ENCODE measurements at places on chromosomes 12 and 14.

DNA sequence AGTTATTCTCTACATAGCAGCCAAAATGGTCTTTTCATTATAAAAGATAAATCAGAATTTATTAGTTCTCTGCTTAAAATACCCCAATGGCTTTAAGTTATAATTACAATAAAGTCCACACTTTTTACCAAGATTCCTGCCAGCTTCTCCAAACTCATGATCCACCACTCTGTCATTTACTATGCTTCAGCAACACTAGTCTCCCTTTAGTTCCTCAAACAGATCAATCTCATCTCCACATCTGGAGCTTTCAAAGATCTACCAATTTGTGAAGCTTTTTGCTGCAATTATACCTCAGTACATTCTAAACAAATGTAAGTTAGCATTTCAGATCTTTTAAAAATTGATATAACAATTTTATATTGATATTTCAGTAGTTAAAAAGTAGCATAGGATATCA lies 24.9 kb downstream of the CATSPERB start:
- DNase-seq = no peak

- peak; percentile 53 for DNase-seq
Measured at GRCh38 chr14:69260190-69260860, 367 bp downstream of the GALNT16 start.

GRCh38 chr12:52794479-52795331 lies 1.2 kb downstream of the KRT3 start:
- peak; percentile 6 for DNase-seq

DNA sequence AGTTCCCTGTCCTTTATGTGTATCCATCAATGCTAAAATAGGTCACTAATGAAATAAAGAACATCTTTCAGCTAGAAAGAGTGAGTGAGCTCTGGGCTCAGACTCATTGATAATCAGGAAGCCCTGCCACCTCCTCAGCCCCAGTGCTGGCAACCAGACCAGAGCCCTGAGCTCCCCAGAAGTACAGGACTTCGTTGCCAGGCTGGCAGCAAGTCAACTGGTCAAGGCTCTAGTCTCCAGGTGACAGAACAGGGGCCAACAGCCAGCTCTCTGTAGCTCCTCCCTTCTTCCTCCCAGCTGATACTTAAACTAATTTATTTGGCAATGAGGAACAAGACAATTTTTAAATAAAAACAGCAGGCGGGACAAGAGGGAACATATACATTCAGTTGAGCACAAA lies 145.3 kb downstream of the EGLN3 start:
- DNase-seq = no peak

DNA sequence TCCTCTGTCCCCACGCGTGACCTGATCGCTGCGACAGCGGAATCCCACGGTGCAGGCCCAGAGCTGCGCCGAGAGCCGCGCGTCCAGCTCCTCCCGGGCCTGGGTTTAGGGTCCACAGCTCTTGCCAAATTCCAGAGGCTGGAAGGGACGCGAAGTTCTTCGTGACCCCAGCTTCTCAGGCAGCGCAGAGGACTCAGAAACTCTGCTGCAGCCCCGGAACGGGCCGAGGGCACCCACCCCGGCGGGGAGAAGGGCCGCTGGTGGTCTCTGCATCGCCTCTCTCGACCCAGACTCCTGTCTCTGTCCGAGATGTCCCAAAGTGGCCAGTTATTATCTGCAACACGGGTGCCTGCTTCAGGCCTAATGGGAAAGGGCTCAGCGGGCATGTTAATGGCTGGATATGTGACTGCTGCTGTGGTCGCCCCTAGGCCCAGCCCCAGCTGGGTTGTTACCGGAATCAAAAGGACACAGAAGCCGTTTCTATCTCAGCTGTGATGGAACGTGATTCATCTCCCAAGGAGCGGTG lies 236.4 kb downstream of the VRK1 start:
- DNase-seq = no peak

GRCh38 chr12:76768576-76768975 lies 4.7 kb downstream of the ZDHHC17 start:
- no peak for DNase-seq

GRCh38 chr12:114678718-114679117 lies 5.3 kb downstream of the TBX3 start:
- DNase-seq = no peak

DNA sequence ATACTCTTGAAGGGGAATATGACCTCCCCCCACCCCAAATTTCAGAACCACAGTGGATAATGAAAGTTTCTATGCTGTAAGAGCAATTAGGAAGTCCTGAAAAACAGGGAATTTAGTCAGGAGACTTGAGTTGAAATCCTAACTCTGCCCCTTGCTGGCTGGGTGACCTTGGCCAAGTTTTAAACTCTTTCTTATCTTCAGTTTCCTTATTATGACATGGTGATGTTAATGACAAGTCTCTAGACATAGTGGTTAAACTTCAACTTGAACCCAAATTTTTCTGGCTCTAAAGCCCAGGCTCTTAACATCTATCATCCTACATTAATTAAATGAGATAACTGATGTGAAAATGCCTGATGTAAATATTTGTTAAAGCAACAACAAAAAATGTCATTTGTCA lies 325.9 kb downstream of the APAF1 start:
- no peak for DNase-seq

- no peak for DNase-seq
Measured at GRCh38 chr12:52402873-52403540, 3.1 kb downstream of the KRT82 start.

DNA sequence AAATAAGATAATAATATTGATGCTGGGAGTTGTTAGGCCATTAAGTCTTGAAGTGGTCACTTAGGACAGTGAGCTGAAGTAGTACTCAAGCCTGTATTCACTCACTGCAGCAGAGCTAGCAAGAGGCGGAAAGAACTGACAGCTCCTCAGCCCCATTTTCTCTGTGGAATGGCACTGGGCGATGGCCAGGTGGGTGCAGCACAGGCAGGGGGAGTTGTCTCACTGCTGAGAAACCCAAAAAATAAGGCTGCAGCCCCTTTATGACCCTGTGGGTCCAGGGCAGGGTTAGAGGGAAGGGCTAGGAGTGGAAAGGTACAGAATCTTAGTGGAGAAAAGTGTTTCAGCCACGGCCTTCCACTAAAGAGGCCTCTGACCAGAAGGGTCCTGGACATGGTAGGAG lies 35.5 kb downstream of the PDZRN4 start:
- no peak for DNase-seq

DNA sequence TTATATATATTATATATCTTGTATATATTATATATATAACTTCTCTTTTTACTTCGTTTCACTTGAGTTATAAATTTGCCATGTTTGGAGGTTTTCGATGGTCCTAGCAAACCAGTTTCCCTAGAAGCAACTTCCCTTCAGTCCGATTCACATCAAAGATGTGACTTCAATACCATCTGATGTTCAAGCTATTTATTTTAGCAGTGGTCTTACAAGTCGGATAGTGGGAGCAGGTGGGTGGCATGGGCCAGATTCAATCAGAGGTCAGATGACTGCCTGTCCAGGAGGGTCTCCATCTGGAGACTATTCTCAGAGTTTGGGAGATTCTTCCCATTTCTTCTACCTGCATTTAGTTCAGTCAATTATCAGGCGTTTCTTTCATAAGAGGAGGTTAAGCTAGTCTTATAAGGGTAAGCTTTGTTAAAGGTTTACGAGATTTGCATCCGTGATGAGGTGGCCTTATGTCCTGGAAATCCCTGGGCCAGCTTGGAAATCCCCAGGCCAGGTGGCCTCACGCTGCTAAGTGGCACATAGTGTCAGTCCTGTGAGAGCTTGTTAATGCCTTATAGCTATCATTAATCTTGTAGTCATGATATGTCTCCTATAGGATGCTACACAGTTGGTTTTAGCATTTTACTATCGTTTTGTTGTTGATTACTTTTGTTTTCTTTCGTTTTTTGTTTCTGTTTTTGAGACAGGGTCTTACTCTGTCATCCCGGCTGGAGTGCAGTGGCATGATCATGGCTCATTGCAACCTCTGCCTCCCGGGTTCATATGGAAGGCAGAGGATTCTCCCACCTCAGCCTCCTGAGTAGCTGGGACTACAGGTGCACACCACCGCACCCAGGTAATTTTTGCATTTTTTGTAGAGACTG lies 145.8 kb downstream of the BICD1 start:
- no peak for DNase-seq

DNA sequence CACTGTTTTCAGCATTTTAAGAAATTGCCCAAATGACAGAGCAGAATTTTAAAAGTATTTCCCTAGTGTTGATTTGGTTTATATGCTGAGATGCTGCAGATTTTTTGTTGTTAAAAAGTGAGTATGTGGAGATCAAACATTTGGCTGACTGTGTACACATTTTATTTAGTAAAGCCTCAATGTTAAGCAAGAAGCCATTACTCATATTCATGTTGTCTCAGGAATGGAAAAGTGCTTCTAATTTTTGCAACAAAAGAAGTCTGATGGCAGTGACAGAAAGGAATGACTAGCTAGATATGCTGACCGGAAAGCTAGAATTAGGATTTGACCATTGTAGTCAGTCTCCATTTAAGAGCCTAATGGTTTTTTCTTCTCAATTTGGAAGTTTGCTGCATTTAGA lies 22.5 kb downstream of the SLC38A6 start:
- no peak for DNase-seq

DNA sequence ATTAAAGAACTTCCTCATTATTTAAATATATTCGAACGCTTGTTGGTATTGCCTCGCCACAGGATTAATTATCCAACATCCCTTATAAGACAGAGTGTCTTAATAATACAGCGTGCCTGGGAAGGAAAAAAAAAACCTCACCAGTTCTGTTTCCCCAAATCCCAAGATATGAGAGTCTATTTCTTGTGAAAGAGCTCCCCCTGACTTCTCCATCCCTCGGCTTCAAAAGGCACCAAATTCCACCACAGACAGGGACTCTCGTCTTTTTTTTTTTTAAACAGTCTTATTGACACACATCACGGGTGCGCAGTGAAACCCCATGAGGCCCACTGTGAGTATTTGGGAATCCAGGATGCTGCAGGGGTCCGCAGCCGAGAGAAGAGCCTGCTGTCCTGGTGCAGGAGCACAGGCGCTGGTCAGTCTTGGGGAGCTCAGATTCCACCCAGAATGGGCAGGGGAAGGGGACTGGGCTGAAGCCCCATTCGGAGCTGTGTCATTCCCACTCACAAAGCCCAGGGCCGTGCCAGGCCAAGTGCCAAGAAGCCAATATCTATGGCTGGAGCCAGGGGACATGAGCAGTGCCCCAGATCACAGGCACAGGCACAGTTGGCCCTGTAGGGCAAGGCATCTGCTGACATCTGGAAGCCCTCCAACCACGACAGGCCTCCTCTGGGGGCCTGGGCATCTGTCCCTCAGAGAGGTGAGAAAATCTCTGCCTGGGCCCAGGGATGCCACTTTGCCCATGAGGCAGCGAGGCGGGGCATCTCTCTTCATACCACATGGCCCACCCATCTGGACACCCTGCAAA lies 71.9 kb downstream of the BCL11B start:
- DNase-seq = no peak

- DNase-seq = no peak
Measured at GRCh38 chr14:89454996-89455395, 38.0 kb upstream of the FOXN3 start.

GRCh38 chr12:51390891-51391282 lies 319 bp downstream of the GALNT6 start:
- peak; percentile 50 for DNase-seq

DNA sequence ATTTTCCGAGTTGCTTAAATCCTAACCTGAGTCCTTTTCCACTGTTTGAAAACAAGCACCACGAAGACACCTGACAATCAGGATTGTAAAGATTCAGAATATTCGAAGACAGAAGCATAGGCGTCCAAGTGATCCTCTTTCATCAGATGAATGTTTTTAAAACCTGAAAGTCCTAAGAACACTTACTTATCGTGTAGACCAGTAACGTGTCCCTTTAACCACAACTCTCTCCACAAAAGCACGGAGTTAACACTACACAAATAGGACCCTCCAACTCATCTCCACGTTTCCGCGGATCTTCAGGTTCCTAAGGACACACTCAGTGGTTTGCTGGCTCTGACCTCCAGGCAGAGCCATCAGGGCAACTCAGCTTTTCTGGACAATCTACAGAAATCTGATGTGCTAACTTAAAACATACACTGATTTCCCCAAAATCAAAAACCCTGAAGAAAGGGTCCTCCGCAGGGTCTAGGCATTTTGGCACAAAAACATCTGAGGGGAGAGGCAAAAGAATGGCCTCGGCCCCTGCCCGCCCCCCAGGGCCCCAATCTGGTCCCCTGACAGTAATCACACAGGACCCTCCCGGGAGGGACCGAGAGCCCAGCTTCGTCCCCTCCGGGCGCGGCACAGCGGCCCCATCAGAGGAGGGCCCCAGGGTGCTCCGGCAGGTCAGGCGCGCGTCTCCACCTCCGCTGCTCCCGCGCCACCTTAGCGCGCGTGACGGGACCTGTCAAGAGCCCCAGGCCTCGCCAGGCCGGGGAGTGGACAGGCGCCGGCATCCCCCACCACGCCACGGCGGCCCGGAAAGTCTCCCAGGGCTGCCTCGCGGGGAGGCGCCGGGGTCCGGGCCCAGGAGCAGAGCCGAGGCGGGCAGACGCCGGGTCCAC lies 925 bp downstream of the DICER1 start:
- peak; percentile 46 for DNase-seq

DNA sequence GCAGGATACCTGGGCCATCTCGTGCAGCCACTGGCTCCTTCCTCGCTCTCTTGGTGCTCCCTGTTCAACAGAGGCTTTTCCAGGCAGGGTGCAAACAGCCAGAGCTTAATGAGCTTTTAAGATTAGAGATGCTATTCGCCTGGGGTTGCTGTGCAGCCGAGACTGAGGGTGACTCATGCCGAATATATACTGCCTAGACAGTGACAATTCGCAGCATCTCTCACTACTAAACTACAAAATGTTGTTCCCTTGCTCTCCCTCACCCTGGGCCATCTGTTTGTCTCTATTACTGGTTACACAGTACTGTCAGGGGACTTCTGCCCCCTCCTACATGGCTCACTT lies 26.0 kb upstream of the TESC start:
- DNase-seq = peak; percentile 70

- no peak for DNase-seq
Measured at GRCh38 chr12:116577154-116577561, 18.0 kb downstream of the MAP1LC3B2 start.

GRCh38 chr12:105330283-105330930 lies at the start of gene C12orf75:
TSS of gene C12orf75 (plus strand) at chr12:105330691. CDS start at chr12:105330892, 201 bp downstream.
- DNase-seq = peak; percentile 74

DNA sequence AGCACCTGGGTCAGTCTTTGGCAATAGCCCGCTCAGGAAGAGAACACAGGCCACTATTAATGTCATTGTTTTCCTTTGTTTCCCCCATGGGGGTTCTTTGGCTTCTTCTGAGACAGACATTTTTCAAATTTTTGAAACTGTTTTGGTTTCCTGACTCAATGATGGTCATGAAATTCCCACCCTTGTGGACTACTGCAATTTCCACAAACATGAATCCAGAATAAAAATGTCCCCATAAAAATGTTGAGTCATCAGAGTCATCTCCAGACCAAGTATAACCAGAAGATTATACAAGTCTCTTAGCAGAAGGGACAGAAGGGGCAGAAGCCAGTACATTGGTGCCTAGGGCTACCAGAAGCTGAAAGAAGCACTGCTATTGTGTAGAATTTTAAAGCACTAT lies 29.1 kb downstream of the SLCO1A2 start:
- no peak for DNase-seq

- no peak for DNase-seq
Measured at GRCh38 chr12:100721169-100721568, 73.4 kb upstream of the ANO4 start.

All from mesenchymal stem cell (in vitro differentiated cells and primary cell).